ENCODE measurements at places on chromosomes 4 and X. TPM values are rescaled to one million over a fixed set of nuclear protein-coding genes. Genes with fewer than 3 reads are reported as not detected.
A peak's percentile ranks its signal among the peaks of the same experiment; 100 is the strongest.

GRCh38 chr4:185115827-185116232, 27.2 kb upstream of the SLC25A4 start:
- peaks cover 13% of the 10 kb centered on the region for H3K4me1 ChIP-seq
- no peaks in the 10 kb centered on the region for H3K27me3 ChIP-seq
- DNase-seq = peak; percentile 51
- H3K36me3 ChIP-seq = no peaks in the 10 kb centered on the region

- no peaks in the 10 kb centered on the region for H3K4me1 ChIP-seq
- no peaks in the 10 kb centered on the region for H3K27me3 ChIP-seq
- H3K27ac ChIP-seq = no peak overlapping the region
- no peak for DNase-seq
- H3K4me3 ChIP-seq = no peak overlapping the region
- H3K36me3 ChIP-seq = no peaks in the 10 kb centered on the region
Measured at GRCh38 chrX:1587161-1587560, 4.2 kb upstream of the AKAP17A start.

GRCh38 chrX:12579311-12579710, 211.9 kb upstream of the PRPS2 start:
- no peaks in the 10 kb centered on the region for H3K4me1 ChIP-seq
- H3K36me3 ChIP-seq = no peaks in the 10 kb centered on the region
- no peak overlapping the region for H3K27ac ChIP-seq

DNA sequence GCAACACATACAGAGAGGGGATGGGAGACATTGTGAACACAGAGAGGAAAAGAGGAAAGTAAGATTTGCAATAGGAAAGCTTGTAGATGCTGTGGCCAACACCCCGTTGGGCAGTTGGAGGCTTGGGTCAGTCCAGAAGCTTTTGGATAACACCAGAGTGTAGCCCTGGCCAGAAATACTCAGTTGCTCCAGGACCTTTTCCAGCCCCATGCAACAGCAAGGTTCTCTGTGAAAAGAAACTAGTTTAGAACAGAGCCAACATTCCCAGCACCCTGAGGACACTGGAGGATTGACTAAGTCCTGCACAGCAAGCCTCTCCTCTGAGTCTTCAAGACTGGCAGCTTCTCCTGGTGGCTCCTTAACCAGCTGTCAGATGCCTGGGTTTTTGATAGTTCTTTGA, 27.9 kb upstream of the NAF1 start:
- no peaks in the 10 kb centered on the region for H3K27me3 ChIP-seq
- no peak for DNase-seq
- H3K27ac ChIP-seq = no peak overlapping the region
- H3K4me3 ChIP-seq = no peak overlapping the region
- H3K36me3 ChIP-seq = no peaks in the 10 kb centered on the region
- H3K4me1 ChIP-seq = no peaks in the 10 kb centered on the region

The OPHN1 gene
- 12.8 TPM for total RNA-seq

The PCDH18 gene
- total RNA-seq = 17.3 TPM

The FOXO4 gene
- 19.0 TPM for total RNA-seq

The CITED1 gene
- total RNA-seq = 0.39 TPM

The GALNT7 gene
- 25.2 TPM for total RNA-seq
